Central memory CD8-positive, alpha-beta T cell (primary cell): ENCODE measurements at places on chromosomes 3 and 15.

GRCh38 chr15:65368302-65369211 is 9.2 kb downstream of the IGDCC3 start:
- DNase-seq = no peak

- no peak for DNase-seq
Measured at GRCh38 chr15:99711625-99712024, 21.6 kb downstream of the LYSMD4 start.

- DNase-seq = no peak
Measured at GRCh38 chr3:64109438-64109837, 86.1 kb upstream of the PSMD6 start.

- no peak for DNase-seq
Measured at GRCh38 chr3:45700570-45701073, 11.4 kb downstream of the SACM1L start.

GRCh38 chr3:53175613-53176540 is 14.9 kb downstream of the PRKCD start:
- no peak for DNase-seq

GRCh38 chr15:51450001-51450400 is 108.5 kb downstream of the GLDN start:
- no peak for DNase-seq

GRCh38 chr15:25408428-25408827 is 30.4 kb downstream of the UBE3A start:
- DNase-seq = no peak

DNA sequence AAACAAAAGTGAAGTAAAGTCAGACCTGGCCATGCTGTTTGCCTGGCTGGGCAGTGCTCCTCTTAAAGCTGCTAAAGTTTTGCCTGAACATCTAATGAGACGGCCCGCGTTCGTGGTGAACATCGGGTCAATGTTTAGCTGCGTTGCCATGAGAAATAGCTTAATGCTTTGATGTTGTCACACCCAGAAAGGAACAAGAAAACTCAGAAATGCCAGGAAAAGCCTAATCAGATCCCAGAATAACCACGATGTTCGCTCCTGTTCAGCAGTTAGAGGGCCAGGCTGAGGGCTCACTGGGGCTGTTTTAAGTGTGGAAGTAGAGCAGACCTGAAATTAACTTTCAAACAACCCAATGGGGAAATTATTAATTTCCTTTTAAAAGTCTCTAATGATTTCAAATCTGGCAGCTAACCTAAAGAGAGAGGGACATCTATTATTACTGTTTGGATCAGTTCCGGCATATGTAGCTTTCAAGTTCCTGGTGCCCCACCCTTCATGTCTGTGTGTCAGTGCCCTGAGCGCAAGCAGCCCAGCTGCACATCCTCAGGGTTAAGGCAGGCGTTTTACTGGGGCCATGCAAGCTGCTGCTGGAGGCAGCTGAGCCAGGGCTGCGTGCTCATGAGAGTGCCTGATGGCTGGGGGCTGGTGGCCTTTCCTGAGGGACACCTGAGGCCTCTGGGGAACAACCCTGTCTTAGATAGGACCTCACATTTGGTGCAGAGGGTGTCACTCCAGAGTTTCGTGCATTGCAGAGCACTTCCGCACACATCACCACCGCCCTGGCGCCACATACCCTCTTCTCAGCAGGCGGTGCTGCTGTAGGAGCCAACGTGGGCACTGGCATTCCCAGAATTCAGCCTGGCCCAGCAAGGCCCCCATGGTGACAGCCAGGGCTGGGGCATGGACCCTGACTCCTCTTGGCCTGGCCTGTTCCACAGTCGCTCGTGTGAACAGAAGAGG is 76.6 kb downstream of the LRRK1 start:
- DNase-seq = no peak

DNA sequence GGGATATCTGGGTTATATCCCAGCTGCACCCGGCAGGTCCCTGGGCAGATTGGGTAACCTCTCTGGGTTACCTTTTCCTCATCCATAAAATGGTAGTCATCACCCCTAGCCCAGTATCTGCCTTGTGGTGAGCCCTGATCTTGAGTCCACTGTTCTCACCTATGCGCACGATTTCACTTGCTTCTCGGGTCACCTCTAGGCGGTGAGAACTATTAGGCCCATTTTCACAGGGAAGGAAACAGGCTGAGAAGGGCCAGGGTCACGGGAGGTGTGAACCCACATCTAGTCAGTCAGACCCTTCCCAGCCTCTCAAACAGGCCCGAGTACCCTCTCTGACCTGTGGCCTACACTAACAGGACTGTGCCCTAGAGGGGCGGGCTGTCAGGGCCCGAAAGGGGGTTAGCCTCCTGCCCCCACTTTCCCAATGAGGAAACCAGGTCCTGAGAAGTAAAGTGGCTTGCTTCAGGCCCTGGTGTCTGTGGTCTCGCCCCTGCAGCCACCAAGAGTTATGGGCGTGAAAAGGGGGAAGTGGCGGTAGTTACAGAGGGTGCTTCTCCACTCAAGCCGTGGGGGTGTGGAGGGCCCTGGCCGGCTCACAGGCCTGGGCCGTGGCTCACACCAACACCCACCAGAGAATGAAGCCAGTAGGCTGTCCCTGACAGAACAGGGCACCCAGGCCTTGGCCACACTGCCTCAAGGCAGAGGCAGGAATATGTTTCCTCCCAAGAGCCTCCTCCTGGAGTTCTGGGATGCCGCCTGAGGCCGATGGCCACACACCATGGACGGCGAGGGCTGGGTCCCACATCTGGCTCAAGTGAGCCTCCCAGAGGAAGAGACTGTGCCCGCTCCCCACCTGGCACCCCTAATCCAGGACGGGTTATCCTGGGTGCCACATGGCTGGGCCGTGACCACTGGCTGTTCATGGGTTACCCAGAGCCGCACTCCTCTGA is 19.5 kb downstream of the PSTPIP1 start:
- no peak for DNase-seq

DNA sequence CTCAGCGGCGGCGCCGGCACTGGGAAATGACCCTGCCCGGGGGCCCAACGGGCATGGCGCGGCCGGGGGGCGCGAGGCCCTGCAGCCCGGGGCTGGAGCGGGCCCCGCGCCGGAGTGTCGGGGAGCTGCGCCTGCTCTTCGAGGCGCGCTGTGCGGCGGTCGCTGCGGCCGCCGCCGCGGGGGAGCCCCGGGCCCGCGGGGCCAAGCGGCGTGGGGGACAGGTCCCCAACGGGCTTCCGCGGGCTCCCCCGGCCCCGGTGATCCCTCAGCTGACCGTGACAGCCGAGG is 172 bp downstream of the ITPKA start:
- no peak for DNase-seq

DNA sequence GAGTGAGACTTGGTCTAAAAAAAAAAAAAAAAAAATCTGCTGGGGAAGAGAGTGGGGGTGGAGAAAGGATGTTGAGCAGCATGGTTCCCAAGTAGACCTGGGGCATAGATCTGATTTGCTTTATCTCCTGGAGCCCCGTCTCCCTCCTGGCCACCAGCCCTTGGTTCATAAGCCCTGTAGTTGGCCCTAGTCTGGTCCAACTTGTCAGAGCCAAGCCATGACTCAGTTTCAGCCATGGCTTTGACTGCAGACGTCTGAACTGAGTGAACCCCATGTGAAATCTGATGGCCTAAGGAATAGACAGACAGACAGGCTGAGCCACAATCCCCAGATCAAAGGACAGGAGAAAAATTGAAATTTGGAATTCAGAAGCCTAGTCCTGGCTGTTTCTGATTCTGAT is 2.0 kb upstream of the CILP start:
- no peak for DNase-seq

GRCh38 chr3:39181408-39182335 is 10.7 kb downstream of the XIRP1 start:
- DNase-seq = no peak

DNA sequence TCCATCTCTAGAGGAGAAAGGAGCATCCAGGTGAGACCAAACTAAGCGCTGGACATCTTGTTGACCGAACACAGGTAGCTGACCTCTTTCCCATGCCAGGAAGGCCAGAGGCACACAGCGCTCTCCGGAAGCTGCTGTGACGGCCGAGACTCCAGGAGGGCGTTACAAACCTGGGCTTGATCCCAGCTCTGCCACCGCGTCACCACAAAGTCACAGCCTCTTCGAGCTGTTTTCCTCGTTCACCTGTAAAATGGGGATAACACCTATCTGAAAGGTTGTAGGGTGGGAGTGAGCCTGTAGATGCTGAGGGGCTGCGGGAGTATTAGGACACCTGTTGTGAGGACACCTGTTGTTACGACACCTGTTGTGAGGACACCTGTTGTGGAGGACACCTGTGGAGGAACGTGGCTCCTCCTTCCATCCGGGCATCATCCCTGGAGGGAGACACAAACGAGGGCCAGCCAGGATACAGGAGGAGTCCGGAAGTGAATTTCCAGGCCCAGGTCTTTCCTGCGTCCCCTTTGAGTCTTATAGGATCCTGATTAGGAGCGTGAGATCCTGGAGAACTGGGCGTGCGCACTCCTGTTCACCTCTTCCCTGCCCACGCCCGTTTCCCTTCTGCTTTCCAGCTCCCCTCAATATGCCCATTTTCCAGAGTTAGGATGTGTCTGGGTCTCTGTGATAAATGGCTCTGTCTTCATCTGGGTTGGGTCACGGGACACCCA is 2.3 kb upstream of the MUC4 start:
- no peak for DNase-seq

DNA sequence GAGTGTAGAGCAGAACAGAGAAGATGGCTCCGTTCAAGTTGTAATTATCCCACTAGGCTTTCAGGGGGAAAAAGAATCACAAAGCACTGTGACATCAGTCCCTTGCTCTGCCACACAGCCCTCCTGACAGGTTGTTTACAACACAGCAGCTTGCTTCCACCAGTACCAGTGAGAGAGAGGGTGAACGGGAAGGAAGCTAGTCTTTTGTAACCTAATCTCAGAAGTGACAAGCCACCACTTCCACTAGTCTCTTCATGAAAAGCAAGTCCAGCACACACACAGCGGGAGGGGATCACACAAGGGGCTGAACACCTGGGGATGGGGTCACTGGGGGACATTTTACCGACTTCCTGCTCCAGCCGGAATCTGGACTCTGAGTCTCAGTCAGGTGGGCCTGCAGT is 86.3 kb downstream of the FAM81A start:
- DNase-seq = no peak

DNA sequence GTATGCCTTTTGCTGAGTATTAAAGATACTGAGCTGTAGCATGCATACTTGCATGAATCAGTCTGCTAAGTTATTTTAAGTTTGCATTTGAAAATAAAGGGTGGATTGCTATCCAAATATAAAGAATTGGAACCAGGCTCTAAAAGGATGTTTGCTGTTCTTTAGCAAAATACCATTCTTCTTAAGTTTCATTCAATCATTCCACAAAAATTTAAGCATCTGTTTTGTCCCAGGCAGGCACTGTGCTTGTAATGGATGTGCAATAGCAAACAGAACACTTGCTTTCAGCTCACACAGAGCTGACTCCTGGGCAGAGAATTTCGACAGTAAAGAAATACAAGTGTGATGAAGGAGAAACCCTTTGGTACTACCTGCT is 151.1 kb downstream of the PGPEP1L start:
- no peak for DNase-seq

DNA sequence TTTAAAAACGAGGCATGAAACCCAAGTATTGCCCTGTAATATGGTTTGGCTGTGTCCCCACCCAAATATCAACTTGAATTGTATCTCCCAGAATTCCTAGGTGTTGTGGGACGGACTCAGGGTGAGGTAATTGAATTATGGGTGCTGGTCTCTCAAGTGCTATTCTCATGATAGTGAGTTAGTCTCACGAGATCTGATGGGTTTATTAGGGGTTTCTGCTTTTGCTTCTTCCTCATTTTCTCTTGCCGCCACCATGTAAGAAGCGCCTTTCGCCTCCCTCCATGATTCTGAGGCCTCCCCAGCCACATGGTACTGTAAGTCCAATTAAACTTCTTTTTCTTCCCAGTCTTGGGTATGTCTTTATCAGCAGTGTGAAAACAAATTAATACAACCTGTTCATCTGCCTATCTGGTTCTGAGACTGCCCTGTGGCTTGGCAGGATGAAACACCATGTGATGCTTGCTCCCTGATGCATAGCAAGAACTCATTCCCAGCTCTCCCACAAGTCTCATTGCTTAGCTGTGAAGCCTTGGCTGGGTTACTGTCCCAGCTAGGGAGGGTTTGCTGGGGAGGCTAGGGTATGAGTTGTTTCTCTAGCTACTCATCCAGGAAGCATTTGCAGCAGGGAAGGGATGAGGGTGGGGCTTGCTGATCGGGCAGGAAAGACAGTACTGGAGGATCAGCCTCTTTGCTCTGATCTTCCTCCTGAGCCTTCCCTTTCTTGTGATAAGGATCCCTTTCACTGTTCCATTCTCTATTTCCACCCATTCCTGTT is 3.7 kb upstream of the SQOR start:
- DNase-seq = no peak

- no peak for DNase-seq
Measured at GRCh38 chr3:64186667-64187064, 38.6 kb downstream of the PRICKLE2 start.

GRCh38 chr15:57518779-57519405 is 72.8 kb upstream of the MYZAP start:
- no peak for DNase-seq

DNA sequence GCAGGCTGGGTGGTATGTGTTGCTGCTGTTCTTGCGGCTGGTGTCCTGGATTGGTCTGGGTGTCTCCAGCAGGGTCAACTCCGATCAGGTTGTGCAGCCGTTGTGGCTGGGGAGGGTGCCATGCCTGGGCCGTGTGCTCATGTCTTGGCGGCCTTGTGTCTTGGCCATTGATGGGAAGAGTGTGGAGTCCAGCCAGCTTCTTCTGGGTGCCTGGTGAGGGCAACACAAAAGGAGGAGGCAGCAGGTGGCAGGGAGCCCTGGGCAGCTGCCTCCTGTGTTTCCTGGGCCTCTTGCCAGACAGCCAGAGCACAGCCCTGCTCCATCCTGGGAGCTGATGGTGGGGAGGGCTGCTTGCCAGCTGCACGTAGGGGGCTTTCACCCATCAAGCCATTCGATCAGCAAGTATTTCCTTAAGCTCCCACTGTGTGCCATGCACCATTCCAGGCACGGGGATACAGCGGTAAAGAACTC is 4.3 kb downstream of the CHAC1 start:
- DNase-seq = no peak

DNA sequence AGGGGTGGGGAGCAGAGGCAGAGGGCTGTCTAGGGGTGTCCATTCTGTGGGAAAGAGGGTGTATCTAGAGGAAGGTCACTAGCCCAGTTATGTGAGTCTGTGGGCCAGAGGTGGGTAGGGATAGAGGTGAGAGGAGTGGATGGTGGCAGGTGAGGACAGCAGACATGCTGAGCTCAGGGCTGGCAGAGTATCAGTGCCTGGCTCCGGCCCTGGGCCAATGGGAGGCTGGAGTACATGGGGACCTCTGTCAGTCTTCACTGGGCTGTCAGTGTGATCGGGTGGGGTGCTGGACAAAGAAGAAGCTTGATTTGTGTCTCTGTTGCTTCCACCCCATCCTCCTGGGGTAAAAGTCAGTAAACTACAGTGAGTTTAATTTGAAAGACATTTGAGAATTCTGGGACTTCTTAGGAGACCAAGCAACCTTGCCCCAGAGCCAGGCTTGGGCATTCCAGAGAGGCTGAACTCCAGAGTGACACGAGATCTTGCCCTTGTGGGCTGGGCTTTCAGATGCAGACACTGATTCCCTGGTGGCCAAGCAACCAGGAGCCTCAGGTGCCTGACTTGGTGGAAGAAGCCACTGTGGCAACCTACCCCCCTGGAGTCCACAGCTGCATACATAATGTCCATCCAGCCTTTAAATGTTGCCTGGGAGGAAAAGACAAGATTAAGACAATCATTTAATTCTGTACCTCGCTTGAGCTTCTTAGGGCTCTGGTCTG is 60.7 kb downstream of the EXOG start:
- no peak for DNase-seq

GRCh38 chr3:134693804-134694203 is 43.0 kb upstream of the KY start:
- DNase-seq = no peak

- DNase-seq = no peak
Measured at GRCh38 chr3:13571264-13571663, 22.3 kb downstream of the FBLN2 start.
